ENCODE measurements at places on chromosomes 12 and 14. TPM values are rescaled to one million over a fixed set of nuclear protein-coding genes. Genes with fewer than 3 reads are reported as not detected.

SLC2A14 gene
- total RNA-seq: 0.69 TPM

- DNase-seq: no peak
Measured at GRCh38 chr14:85233756-85234155, 296.2 kb upstream of the FLRT2 start.

DNA sequence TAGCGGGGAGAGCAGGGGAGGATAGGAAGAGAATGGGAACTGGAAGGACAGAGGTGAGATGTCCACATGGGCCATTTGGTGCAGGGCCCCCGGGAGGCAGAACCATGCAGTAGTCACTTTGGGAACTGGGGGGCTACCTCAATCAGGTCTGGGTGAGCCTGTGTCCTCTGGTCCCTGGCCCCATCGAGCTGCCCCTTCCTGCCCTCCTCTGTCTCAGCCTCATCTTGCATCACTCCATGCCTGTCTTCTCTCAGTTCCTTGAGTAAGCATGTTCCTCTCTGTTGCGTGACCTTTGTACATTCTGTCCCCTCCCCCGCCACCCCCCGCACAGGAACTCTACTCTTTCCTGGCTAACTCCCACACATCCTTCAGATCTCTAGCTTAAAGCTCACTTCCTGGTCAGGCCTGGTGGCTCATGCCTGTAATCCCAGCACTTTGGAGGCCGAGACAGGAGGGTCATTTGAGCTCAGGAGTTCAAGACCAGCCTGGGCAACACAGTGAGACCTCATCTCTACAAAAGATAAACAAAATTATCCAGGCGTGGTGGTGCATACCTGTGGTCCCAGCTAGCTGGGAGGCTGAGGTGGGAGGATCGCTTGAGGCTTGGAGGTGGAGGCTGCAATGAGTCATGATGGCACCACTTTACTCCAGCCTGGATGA is 23.2 kb downstream of the FOS start:
- no peak for DNase-seq

- DNase-seq: no peak
Measured at GRCh38 chr14:85811340-85811739, 281.4 kb downstream of the FLRT2 start.

- DNase-seq: no peak
Measured at GRCh38 chr12:124554429-124555029, 12.9 kb downstream of the NCOR2 start.

IFI27 gene
- total RNA-seq: 2.0 TPM

FSCB gene
- total RNA-seq: not detected

DNA sequence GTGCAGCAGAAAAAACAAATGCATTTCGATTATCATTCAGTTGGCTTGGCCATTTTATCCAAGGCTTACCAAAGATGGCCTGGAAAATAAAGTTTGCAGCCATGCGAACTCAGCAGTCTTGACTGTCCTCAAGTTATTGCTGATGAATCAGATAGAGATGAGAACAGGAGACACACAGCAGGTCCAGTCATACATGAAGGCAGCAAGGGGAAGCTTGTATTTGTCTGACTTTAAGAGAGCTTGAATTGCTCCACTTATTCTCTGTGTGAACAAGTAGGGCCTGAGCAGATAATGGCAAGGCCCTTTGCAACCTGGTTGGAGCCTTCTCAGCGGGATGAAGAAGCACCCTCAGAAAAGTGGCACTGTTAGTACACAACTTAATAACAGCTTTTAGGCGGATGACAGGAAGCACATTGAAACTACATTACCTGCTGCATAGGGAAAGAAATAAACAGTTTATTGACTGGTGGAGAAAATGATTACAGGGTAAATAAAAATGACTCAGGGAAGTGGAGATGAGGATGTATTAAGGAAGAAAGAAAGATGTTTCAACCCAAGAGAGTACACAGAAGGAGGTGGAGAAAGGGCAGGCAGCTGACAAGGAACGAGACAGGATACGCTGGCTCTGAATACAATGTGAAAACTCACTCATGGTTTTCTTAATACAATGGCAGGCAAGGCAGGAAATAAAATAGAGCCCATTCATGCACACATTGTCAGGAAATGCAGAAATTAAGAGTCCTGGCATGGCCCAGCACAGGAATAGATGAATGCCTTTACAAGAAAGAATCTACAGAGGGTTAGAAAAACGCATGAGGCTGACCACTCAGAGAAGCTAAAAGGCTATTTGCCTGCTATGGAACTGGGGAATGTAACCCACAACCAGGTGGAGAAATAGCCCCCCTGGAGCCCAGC is 128.4 kb downstream of the GALC start:
- no peak for DNase-seq

FGD4 gene
- 0.18 TPM for total RNA-seq

GYS2 gene
- total RNA-seq: not detected

IL26 gene
- total RNA-seq: not detected

- DNase-seq: no peak
Measured at GRCh38 chr12:123319826-123320225, 44.8 kb downstream of the SBNO1 start.

DNA sequence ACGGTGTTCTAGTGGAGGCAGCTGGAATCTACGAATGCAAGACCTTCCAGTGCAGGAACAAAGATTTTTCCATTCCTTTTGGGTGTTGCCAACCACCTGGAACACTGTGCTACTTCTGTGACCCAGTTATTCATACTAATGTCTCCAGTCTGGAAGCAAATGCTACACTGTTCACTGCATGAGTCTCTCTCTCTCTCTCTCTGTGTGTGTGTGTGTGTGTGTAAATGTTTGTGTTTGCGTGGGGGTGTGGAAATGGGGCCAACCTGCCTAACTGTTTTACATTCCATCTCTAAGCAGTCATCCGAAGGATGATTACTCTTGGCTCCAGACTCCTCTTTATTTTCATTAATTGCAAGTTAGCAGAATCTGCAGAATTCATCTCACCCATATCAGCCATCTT is 29.9 kb upstream of the YBX3 start:
- DNase-seq: no peak

DNA sequence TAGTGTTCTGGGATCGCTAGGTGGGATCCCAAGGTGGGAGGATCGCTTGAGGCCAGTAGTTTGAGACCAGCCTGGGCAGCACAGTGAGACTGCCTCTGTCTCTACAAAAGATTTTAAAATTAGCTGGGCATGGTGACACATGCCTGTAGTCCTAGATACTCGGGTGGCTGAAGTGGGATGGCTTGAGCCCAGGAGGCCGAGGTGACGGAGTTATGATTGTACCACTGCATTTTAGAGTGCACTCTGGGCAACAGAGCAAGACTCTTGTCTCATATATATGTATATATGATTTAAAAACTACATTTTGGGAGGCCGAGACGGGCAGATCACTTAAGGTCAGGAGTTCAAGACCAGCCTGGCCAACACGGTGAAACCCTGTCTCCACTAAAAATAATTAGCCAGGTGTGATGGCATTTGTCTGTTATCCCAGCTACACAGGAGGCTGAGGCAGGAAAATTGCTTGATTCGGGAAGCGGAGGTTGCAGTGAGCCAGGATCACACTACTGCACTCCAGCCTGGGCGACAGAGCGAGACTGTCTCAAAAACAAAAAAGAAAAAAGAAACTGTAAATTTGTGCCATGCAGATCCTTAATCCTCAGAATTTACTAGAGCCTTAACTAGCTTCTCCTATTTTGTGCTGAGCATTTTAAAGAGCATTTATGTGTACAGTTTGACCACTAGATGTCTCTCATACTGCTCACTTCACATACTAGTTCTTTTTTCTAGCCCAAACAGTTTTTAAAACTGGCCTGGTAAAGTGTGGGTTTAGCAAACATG is 114.8 kb downstream of the MON2 start:
- no peak for DNase-seq

SLC38A4 gene
- total RNA-seq: 0.23 TPM

GRCh38 chr14:61321385-61322010 is at the start of gene PRKCH:
Gene PRKCH, plus strand, starts transcription at chr14:61321579. Its CDS starts 523 bp downstream, at chr14:61322102.
- DNase-seq: no peak

DNA sequence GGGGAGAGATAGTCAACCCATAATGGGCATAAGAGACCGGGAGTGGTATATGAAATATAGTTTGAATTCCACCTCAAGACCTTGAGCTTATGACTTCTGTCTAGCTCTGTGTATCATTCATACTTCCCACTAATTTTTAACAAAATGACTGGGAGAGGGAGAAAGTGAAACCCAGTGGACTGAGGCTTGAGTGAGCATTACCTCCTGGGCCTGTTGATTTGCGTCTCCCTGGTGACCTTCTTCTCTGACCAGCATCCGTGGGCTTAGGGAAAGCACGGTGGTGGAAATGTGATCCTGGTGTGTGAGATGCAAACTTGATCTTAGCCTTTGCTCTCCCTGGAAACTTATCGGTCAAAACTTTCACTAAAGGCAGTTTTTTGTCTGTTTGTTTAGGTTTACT is 207.9 kb upstream of the BCL2L14 start:
- no peak for DNase-seq

GRCh38 chr14:102430212-102430908 is 67.6 kb downstream of the TECPR2 start:
- no peak for DNase-seq

- DNase-seq: no peak
Measured at GRCh38 chr14:103594265-103594664, 31.5 kb downstream of the COA8 start.

DNA sequence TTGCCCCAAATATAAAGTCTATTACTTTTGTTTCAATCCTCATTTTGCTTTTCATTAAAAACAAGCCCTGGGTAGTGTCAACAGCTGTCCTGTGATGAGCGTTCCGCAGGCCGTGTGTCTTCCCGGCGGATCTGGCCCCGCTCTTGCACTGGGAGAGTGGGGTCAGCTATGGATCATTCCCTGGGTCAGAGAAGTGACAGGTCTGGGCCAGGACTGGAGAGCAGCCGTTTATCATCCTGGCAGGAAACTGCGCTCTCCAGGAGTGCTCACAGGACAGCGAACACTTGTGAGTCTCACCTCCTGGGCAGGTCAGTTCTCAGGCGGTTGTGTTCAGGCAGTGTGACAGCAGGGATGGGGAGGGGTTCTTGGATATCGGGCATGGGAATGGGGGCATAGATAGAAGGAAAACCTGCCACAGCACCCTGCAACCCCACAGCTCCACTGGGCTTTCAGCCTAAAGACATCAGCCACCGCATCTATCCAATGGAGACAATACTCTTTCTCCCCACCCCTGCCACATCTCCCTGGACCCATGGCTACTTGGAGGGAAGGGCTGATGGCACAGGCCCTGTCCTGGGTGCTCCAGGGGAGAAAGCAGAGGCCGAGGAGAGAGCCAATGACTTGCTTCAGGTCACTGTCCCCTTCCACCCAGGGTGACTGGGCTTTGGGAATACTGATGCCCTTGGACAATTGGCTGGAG is 47.8 kb upstream of the CHGA start:
- DNase-seq: no peak

GRCh38 chr12:40137252-40137651 is 31.4 kb upstream of the SLC2A13 start:
- DNase-seq: no peak

PAX9 gene
- 0.27 TPM for total RNA-seq

- DNase-seq: no peak
Measured at GRCh38 chr12:96073346-96074330, 38.3 kb upstream of the LTA4H start.

ENO2 gene
- total RNA-seq: 65.5 TPM

GRCh38 chr12:16350682-16351081 is 3.2 kb downstream of the MGST1 start:
- DNase-seq: no peak

ASB2 gene
- total RNA-seq: 40.4 TPM

DNA sequence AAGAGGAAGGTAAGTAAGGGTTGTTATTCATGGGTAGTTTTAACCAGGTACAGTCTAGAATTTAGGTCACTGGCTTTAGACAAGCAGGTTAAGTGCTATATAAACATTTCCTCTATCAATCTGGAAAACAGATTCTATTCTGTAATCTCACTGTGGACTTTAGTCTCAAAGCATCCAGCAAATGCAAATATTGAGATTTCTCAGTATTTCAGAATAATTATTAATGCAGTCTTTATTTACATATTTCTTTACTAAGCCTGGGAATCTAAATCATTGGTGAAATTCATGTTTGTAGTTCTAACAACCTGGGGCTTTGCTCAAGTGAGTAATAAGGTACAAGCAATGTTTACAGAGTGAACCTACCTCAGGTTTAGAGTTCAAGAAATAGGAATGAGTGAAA is 61.9 kb downstream of the SLC41A2 start:
- no peak for DNase-seq

GRCh38 chr14:101018561-101019290 is 115.2 kb upstream of the RTL1 start:
- no peak for DNase-seq

FOXN4 gene
- total RNA-seq: not detected

DNA sequence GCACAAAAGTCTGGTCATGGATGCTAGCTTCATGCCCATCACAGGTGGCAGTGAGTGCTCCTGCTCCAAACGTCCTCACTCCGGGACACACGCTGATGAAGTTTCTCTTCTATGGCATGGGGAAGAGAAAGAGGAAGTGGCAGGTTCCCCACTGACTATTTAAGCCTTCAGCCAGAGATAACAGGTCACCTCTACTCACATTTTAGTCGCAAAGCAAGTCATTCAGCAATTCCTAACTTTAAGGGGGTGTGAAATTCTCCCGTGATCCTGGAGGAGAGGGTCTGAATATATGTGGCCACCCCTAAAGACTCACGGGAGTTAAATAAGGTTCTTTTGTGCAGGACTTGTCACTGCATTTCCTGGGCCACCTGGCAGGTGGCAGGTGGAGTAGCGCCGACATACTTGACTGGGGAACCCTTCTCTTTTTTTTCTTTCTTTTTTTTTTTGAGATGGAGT is 18.8 kb upstream of the RCOR1 start:
- no peak for DNase-seq

TMPO gene
- total RNA-seq: 237 TPM

DNA sequence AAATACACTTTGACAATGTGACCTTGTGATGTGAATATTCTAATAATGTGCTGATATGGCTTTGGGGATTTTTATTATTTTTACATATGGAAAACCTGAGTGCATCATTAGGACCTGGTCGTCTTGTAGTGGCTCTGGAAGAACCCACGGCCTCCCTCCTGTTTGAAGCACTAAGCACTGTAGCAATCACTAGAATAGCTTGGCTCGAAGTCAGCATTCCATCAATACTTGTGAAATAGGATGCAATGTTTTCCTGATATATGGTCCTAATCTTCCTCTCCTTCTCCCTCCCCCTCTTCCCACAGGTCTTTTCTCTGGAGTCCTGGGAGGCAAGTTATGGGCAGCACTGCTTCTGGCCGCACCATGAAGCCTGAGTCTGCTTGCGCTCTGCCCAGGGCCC is 71.9 kb downstream of the NRXN3 start:
- DNase-seq: no peak

LMO3 gene
- 1.6 TPM for total RNA-seq

GRCh38 chr12:50040657-50041056 is 15.4 kb upstream of the RACGAP1 start:
- DNase-seq: no peak

- DNase-seq: no peak
Measured at GRCh38 chr14:64730061-64730440, 25.8 kb downstream of the PLEKHG3 start.

DNA sequence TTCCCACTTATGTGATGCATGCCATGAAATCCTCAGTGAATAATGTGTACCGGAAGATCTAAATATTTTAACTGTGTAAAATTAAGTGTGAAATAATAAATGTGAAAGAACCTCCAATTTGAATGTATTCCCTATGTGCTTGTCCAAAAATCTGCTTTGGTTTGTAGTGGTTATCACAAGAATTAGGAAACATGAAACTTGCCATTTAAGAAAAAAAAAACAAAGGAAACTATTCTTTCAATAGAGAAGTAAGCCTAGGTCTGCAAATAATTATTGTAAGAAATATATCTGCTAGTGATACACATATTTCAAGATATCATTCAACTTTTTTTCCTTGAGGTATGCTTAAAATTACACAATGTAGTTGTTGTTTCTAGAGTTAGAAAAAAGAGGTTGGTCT is 500.4 kb downstream of the SLC6A15 start:
- no peak for DNase-seq
